Left renal pelvis (tissue), 4 donors: ENCODE measurements at places on chromosomes 5 and 9.

DNA sequence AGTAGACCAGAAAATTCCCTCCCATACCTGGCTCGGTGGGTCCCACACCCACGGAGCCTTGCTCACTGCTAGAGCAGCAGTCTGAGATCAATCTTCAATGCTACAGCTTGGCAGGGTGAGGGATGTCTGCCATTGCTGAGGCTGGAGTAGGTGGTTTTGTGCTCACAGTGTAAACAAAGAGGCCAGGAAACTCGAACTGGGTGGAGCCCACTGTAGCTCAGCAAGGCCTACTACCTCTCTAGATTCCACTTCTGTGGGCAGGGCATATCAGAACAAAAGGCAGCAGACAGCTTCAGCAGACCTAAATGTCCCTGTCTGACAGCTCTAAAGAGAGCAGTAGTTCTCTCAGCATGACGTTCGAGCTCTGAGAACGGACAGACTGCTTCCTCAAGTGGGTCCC, 5.6 kb upstream of the GZMA start:
- DNase-seq = no peak

DNA sequence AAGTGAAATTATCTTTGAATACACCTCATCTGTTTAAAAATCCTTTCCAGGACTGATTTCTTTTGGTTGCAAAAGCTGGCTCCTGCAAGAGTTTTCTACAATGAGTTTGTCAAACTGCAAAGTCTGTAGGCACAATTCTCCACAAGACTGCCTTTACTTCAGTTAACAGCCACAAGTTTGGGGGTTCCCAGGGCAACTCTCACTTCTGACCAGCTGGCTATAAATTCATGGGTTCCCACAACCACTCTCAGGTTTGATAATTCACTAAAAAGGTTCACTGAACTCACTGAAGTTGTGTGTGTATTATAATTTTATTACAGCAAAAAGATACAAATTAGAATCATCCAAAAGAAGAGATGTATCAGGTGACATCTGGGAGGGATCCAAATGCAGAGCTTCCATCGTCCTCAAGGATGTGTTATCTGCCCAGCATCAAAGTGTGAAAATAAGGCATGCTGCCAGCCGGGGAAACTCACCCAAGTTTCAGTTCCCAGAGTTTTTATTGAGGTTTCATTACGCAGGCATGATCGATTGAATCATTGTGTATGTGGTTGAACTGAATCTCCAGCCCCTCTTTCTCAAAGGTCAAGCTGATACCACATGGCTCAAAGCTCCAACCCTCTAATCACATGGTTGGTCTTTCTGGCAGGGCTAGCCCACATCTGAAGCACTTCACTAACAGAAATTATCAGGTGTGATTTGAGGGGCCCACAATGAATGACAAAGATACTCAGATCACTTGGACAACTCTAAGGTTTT, 19.0 kb upstream of the PSIP1 start:
- no peak for DNase-seq

- DNase-seq = no peak
These were observed 101.6 kb upstream of the DPYSL3 start for GRCh38 chr5:147611483-147611882.

DNA sequence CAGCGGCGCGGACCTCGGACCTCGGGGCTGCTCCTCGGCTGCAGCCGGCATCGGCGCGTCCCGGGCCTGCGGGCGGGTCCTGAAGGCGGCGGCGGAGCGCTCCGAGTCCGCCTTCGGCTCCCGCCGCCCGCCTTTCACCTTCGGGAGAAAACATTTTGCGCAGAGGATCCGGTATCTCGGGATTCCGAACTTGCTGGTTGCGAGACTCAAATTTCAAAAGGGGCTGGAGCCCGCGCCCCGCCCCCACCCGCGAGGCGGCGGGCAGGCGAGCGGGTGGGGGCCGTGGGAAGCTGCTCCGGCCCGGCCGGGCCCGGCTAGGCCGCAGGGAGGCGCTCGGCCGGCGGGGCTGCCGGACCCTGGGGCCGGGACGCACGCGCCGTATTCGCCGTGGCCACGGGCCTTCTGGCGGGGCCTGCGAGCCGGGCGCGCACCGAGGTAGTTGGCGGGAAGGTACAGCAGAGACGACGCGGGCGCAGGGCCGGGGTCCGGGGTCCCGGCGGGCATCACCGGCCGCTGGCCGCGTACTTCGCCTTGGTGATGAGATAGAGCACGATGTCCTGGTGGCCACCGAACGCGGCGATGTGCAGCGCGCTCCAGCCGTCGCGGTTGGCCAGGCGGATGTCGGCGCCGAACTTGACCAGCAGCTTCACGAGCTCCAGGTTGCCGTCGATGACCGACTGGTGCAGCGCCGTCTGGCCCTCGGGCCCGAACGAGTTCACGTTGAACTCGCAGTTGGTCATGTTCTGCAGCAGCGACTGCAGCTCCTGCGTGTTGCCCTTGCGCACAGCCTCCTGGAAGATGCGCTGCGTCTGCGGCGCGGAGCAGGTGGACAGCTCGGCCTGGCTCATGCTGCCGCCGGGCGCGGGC, 757 bp downstream of the NRARP start:
- no peak for DNase-seq

GRCh38 chr5:8831854-8832253, 714.0 kb downstream of the SEMA5A start:
- no peak for DNase-seq

DNA sequence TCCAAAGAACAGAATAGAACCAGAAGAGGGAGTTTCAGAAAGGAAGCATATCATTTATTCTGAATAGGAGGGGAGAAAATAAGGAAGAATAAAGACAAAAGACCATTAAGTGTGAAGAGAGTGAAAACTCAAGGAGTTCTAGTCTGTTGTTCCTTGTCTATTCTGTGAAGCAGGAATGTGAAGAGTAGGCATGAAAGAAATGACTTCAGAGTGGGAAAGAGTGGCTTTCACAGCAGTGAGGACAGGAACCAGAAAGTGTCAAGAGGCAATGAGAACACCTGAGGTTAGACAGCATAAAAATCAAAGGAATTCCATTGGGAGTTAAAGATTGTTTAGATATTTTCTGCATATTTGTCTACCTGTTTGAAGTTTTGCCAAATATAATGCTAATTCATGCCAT, 768.8 kb upstream of the GRAMD2B start:
- no peak for DNase-seq

GRCh38 chr5:78574131-78574673, 74.4 kb downstream of the LHFPL2 start:
- no peak for DNase-seq

DNA sequence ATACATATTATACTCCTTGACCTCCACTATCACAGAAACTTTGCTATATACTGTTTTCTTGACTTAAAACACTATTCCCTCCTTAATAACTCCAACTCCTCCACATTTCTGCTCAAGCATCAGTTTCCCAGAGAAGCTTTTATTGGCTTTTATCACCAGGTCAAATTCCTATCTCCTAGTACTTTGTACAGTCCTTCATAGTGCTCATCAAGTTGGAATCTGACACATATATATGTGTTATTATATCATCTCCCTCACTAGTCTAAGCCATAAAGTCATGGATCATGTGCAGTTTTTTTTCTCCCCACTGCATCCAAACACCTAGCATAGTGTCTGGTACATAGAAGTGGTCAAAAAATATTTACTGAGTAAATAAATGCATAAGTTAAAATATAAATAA, 59.1 kb downstream of the BHMT start:
- no peak for DNase-seq

GRCh38 chr5:109191153-109191558, 218.6 kb downstream of the PJA2 start:
- DNase-seq = no peak
